ENCODE measurements at places on chromosomes 1 and 21. TPM values are rescaled to one million over a fixed set of nuclear protein-coding genes. Genes with fewer than 3 reads are reported as not detected.

GRCh38 chr1:24727501-24728216 is 17.6 kb upstream of the CLIC4 start:
- peak; percentile 53 for DNase-seq

GRCh38 chr1:173934440-173934839 is 17.3 kb upstream of the SERPINC1 start:
- no peak for DNase-seq

DNA sequence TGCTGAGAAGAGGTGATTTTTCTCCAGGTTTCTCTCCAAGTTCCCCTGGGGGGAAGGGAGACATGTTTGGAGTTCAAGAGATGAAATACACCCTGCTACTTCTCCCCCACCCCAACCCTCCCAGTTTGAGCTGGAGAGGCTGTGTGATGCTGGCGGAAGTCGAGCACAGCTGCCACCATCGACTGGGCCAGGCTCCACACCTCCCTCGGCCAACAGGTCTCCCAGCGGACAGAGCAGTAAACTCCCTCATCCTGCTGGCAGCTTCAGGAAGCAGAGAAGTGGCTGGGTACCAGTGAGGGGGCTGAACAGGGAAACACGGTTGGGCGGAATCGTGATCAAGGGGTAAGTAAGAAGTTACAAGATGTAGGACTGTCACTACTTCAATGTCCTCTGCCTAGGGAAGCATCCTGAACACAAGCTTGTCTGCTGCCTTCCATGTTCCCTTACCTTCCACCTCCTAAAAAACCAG is 6.6 kb upstream of the NHLH1 start:
- no peak for DNase-seq

DNA sequence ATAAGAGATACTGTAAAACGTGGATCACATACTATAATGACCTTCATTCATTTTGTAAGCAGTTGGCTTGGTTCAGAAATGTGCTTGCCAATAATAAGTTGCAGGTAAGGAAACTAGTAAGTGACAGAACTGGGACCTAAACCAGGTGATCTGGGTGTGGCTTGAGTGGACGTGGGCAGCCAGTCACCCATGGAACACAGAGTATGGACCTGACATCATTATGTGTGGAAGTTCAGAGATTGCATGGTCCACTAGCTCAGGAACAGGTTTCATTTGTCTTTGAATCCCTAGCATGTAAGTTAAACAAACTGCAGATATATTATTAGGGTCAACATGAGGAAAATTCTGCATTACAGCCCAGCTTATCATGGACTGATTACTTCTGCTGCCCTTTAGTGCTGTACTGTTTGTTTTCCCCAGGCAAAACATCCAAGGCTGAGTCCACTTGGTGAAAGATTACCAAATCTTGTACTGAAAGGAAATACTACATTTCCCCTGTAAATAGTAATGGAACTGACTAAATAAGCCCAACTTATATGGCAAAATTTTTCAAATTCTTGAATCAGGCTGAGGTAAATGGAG is 327.3 kb upstream of the SGIP1 start:
- no peak for DNase-seq

GRCh38 chr1:196433000-196433399 is 175.2 kb downstream of the KCNT2 start:
- no peak for DNase-seq

DNA sequence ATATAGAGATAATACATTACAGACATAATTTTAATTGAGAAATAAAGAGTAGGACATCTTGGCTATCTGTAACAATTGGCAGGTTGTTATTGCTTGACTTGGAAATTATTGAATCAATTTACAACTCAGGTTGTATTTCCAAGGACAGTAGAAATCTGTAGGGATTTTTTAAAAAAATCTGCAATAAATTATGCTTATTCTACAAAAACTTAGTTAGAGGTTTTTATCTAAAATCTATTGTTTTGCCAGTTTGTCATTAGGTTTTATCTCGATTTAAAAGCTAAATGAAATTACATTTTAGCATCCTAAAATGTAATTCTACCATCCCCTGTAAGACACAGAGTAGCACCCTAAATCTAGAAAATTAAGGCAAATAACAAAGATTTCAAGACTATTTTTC is 408.8 kb downstream of the COL11A1 start:
- DNase-seq, result no peak

- no peak for DNase-seq
Observed at GRCh38 chr1:152565115-152565514, 1.5 kb downstream of the LCE3E start.

DNA sequence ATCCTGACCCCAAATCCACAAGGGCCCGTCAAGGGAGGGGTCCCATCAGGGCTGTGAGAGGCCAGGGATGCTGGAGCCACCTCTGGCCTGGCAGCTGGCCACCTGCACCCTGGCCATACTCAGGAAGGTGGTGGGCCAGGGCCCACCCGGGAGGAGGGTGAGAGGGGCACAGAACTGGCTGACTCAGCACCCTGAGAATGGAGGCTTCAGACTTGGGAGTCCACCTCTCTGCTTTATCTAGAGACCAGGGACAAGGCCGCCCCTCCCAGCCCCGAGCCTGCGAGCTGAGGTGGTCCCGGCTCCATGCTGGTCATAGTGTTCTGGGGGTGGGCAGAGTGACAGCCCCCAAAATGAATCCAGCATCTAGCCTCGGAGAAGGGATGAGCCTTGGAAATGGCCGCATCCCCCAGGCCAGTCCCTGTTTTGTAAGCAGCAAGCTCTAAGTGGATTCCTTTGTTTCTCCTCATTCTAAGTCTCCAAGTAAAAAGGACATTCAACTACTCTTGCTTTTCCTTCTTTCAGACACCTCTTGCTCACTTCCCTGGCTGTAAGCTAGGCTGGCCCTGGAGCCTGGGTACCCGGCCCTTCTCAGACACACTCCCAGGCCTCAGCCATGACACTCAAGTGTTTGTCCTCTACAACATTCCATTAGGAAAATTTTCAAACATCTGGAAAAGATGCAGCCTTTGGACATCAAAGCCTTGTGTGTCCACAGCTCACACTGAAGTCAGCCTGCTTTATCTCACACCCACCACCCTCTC is 12.3 kb downstream of the WNT3A start:
- DNase-seq, result no peak

DNA sequence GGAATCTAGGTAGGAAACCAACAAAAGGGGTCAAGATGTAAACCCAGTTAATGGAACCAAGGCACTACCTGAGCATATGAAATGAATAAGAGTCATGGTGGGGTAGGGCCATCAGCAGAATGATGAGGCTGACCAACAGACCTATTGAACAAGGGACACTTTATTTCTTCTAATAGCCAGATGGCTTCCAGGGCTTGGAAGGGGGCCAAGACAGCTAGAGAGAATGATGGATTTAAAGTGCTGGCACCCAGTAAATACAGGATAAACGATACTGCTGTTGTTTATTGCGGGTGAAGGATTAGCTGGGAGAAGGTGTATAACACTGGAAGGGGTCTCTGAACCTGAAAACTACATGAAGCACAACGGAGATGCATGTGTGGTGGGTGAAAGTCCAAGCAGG is 15.6 kb downstream of the DDAH1 start:
- no peak for DNase-seq

DNA sequence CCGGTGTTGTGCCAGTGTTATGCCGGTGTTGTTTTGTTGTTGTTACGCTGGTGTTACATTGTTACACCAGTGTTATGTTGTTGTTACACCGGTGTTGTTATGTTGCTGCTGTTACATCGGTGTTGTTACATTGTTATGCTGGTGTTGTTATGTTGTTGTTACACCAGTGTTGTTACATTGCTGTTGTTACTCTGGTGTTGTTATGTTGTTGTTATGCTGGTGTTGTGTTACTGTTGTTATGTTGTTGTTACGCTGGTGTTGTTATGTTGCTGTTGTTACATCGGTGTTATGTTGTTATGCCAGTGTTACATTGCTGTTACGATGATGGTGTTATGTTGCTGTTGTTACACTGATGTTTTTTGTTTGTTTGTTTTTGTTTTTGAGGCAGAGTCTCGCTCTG is 24.1 kb downstream of the H6PD start:
- DNase-seq, result no peak

DNA sequence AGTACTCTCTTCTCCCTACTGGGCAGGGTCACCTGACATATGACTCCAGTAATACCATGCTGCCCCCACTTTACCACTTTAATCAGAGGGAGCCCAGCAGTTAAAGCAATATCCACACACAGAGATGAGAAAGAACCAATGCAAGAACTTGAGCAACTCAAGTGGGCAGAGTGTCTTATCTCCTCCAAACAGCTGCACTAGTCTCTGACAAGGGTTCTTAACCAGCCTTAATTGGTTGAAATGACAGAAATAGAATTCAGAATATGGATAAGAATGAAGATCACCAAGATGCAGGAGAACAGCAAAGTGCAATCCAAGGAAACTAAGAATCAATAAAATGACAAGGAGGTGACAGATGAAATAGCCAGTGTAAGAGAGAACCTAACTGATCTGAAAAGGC is 91.0 kb downstream of the KCNT2 start:
- DNase-seq, result no peak

- peak; percentile 93 for DNase-seq
Observed at GRCh38 chr21:45011911-45012661, 62.3 kb upstream of the ADARB1 start.

DNA sequence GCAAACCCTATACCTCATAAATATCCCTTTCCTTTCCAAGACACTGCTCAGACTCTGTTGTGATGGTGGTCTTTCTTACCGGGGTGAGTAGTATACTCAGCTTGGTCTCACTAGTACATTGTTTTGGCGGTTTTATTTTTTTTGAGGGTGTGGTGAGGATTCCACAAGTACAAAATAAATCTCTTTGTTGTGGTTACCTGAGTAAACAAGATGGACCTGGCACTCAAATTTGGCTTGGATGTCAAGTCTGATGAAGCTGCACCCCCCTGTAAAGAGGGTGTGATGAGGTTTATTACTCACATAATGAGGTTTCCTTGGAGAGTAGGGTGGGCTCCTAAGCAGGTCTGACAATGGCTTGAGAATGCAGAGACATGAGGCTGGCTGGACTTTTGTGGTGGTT is 68.2 kb upstream of the KCNJ6 start:
- DNase-seq, result no peak

GRCh38 chr1:243598433-243598832 is 251.6 kb downstream of the AKT3 start:
- DNase-seq, result no peak

DNA sequence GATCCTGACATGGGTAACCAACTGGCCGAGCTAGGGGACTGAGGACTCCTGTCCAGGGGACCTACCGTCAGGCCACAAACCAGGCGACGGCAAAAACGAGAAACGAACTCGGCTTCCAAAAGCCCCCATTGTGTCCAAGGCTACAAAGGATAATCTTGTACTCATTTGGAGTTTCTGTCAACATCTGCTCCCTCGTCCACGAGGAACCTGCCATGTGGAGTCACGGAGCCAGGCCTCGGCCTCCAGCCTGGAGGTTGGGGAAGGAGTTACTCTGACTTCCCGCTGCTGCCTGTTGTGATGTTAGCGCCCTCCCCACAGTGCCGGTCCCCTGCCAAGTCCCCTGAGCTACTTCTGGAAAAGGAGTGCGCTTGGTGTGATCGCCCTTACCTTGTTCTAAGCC is 7.3 kb downstream of the KRTAP10-1 start:
- no peak for DNase-seq

- DNase-seq, result no peak
Observed at GRCh38 chr1:199167460-199167859, 528.6 kb downstream of the PTPRC start.

The NTRK1 gene
- polyA plus RNA-seq, result 0.49 TPM

The BNIPL gene
- polyA plus RNA-seq, result 5.2 TPM

The SETDB1 gene
- polyA plus RNA-seq, result 42.1 TPM

The C1orf87 gene
- 0.69 TPM for polyA plus RNA-seq

The GNG12 gene
- polyA plus RNA-seq, result 64.6 TPM

The PEX10 gene
- polyA plus RNA-seq, result 16.3 TPM

The RSPO1 gene
- polyA plus RNA-seq, result not detected

Measured in muscle of back (tissue), 13 donors.